Testis (tissue), 5 donors: ENCODE measurements at places on chromosomes 1 and 21.

DNA sequence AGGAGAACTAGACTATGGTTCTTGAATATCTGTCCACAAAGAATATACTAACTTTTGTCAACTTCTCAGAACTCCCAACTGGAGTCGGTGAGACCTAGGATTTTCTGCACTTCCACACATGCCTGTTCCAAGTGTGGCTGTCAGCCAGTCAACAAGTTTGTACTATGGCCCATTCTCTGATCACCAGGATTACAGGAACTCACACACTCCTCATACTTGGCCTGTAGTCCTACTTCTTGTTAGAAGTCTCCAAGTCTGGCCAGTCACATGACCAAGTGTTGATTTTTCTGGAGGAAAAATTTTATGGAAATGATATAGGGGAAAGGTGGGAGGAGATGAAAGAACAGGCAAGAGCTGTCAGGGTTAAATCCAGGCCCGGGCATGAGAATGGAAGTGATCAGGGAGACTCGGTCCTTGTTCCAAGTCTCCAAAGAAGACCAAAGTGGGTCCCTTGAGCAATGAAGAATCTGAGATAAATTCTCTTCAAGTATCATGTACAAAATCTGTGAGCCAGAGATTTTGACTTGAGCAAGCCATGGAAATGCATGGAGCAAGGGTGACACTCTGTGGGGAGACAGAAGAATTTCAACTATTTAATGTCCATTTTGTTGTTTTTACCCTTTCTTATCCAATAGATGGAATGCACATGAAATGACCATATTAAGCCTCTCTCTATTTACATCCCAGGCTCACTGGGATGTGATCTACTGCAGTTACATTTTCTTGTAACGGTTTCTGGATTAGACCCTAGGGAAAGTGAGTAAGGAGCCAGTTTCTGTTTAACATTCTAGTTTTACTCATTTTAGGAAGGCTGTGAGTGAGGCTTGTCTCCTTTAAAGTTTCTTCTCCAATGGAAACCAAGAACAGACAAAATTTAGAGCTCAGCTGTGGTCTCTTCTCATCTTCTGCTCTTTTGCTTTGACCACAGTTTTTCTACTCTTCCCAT lies 320.9 kb downstream of the ASTN1 start:
- DNase-seq = peak; percentile 28

DNA sequence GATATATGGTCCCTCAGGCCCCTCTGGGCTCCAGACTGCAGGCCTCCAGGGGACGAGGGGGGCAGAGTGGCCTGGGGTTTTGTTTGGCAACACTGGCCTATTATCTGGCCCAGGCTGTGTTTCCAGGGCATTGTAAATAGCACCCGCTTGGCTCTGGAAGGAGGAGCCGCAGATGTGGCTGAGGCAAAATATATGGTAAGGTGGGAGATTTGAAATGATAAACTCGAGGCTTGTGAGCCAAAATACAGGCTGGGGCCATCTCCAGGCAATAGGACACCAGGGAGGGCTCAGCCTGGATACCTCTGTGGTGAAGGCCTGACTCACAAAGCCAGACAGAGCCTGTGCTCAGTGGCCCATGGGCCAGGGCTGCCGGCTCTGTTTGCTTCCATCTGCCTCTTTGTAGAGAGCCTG lies 14.0 kb downstream of the NAV1 start:
- DNase-seq = no peak

GRCh38 chr1:159945483-159946241 lies at the start of gene IGSF9:
IGSF9 (minus strand) TSS chr1:159945613; CDS start chr1:159943454, 2,159 bp downstream.
- DNase-seq = peak; percentile 89

DNA sequence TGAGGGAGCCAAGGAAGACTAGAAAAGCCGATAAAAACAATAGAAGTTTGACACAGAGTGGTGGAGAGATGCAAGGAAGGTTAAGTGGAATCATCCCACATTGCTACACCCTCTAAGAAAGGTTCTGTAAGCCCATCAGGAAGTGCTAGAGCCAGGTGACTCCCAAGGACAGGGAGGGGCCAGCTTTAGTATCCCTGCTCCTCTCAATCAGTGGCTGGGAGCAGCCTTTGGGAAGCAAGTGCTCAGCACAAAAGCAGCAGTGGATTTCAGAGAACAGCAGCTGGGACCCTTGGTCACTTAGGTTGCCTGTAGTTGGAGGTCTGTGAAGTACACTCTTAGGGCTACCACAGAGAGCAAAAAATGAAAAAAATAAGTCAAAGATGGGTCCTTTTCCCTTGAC lies 42.5 kb downstream of the NME7 start:
- no peak for DNase-seq

DNA sequence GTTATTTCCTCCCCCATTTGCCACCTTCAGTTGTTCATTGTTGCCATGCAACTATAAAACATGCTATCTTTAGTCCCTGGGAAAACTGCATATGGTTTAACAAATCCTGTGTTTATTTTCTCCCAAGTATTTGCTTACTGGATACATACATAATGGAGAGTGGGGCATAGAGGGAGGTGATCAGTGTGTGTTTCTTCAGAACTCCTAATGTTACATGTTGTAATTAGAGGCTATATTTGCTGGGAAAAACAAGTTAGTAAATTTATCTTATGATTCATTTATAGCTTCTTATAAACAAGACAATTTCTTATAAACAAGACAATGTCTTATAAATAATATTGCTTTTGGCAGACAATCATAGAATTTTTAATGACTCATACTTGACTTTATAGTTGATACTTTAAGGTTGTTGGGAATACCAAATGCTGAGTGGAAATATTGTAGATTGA lies 7.3 kb upstream of the GIPC2 start:
- DNase-seq = no peak

GRCh38 chr1:117014209-117014608 lies 12.6 kb downstream of the CD101 start:
- DNase-seq = no peak

GRCh38 chr1:25810341-25811299 lies 9.1 kb upstream of the MTFR1L start:
- peak; percentile 72 for DNase-seq

DNA sequence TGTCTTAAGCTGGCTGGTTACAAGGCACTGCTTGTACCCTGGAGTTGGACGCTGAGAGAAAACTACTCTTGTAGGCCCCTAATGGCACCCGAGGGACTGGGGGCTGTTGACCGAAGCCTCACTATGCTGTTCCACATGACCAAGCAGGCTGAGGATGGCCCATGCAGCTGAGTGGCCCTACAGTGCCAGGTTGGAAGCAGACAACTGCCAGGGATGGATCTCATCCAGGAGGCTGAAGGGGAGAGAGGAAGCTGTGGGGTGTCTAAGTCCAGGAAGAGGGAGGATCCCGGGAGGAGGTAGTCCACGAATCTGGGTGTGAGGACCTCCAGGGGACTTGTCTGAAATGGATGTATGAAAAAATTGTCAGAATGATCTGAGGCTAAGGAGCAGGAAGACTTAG lies 45.8 kb downstream of the FOXD2 start:
- DNase-seq = no peak

DNA sequence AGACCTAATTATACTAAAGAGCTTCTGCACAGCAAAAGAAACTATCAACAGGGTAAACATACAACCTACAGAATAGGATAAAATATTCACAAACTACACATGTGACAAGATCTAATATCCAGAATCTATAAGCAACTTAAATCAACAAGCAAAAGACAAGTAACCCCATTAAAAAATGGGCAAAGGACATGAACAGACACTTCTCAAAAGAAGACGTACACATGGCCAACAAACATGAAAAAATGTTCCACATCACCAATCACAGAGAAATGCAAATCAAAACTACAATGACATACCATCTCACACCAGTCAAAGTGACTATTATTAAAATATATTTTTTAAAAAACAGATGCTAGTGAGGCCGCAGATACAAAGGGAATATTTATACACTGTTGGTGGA lies 99.8 kb downstream of the FAF1 start:
- DNase-seq = no peak

DNA sequence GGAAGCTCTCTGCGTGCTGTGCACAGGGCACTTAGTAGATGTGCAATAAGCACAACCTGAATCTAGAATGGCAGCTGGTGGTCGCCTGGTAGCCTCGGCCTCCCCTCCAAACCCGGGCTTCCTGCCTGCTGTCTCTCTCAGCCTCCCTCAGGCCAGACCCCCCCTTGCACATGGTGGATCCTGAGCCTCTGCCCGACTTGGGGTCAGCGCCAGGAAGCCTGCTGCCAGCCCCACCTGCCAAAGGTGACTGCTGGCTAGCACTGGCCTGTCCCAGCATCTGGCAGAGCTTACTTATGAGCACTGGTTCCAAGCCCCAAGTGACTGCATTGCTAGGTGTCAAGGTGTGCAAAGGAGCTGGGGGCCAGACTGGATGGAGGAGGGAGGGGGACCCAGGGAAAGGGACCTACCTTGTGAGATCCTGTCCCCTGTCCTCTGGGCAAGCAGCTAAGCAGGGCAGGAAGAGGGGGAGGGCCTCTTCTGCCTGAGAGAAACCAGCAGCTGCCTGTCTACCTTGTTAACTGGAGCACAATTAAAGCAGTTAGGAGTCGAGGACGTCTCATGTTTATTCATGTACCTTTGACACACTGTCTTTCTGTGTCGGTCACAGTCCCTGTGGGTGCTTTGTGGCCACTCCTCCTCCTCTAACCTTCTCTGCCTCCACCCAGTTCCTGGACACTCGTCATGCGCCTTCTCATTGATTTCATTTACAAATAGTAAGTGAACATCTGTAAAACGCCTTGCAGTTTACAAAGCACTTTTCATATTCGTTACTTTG lies 100.9 kb downstream of the DDX20 start:
- DNase-seq = no peak

DNA sequence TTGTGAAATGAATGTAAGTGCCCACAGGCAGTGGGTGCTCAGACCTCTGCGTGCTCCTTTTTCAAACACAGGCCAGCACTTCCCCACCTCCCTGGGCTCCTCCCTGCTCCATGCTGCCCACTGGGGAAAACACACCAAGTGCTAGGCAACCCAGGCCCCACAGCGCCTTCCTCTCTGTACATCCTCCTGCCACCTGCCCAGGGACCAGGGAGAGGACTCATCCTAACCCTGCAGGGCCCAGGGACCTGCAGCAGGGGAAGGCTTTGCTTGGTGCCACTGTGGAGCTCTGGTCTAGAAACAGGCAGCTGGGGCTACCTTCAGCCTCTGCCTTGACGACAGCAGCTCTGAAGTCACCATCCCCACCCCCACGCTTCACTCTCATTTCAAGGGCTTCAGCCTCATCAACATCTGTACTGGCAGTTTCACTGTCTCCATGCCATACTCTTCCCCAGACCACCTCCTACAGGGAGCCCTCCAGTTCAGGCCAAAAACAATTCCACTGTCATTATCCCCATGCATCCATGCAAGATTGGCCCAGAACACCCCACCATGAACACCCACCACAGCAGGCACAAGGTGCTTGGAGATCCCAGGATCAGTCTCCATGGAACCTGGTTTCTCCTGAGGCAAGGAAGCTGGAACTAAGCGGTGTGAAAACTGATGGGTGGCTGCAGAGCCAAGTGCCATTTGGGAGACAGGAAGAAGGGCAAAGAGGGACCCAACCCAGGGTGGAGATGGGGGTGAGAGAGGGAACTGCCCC lies 1.1 kb downstream of the IGSF8 start:
- no peak for DNase-seq

GRCh38 chr1:10613861-10614260 lies 139.1 kb downstream of the PEX14 start:
- DNase-seq = no peak

DNA sequence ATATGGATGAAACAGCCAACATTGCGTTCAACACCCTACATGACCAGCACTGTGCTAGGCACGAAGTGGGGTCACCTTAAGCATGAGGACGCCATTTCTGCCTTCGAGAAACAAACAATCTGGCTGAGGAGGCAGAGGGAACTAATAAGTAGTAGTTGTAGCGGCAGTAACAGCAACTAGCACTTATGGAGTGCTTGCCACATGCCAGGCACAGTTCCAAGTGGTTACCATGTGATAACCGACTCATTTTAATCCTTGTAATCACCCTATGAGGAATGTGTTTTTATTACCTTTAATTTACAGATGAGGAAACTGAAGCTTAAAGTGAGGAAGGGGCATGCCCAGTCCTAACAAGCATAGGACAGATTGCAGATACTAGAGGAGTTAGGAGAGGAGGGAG lies 33.7 kb downstream of the KCND3 start:
- DNase-seq = no peak

DNA sequence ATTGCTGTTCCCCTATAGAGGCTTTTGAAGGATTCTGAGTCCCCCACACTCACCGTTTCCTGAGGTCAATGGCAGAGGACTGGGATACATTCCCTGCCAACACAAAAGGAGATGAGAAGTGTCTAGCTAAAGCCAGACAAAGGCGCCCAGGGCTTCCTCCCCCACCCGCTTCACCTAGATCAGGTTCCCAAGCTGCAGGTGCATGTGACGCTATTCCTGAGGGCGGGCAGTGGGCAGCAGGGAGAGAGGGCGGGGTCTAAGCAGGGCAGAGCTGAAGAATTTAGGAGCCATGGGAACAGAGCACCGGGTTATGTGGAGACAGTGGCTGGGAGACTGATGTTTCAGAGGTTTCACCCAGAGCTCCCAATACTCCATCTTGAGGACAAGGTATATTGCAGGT lies 6.0 kb upstream of the ARHGEF2 start:
- DNase-seq = no peak

DNA sequence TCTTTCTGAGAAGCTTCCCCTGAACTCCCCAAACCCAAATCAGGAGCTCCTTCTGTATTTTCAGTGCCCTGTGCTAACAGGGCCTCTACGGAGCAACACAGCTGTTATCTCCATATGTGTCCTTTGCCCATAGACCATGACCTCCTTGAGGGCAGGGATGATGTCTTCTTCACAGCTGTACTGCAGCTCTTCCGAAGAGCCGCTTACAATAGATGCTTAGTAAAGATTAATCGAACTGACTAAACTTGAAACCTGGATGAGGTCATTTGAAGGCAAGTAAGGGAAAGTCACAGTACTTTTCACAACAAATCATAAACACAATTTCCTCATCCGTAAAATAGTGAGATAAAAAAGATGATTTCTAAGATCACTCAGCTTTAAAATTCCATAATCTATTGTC lies 4.4 kb upstream of the KCNN3 start:
- DNase-seq = no peak

- DNase-seq = no peak
Observed at GRCh38 chr1:10557714-10558113, 83.0 kb downstream of the PEX14 start.

DNA sequence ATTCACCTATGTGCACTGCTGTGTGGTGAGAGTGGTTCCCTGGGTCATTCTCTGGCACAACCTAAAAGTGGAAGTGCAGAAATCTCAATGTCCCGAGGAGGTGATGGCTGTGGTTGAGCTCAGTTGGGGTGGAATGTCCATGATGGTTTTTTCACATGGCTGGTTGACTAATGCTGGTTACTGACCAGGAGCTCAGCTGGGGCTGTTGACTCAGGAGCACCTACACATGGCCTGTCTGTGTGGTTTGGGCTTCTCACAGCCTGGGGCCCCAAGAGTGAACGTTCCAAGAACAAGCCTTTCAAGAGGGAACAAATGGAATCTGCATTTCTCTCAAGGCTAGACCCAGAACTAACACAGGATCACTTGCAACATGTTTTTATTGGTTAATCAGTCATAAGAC lies 6.4 kb upstream of the KANK4 start:
- DNase-seq = no peak

- DNase-seq = no peak
Observed at GRCh38 chr1:175158170-175158591, 34.4 kb downstream of the KIAA0040 start.
